Caki2 (cell line): ENCODE measurements at places on chromosomes 1 and 21. TPM values are rescaled to one million over a fixed set of nuclear protein-coding genes. Genes with fewer than 3 reads are reported as not detected.

DNA sequence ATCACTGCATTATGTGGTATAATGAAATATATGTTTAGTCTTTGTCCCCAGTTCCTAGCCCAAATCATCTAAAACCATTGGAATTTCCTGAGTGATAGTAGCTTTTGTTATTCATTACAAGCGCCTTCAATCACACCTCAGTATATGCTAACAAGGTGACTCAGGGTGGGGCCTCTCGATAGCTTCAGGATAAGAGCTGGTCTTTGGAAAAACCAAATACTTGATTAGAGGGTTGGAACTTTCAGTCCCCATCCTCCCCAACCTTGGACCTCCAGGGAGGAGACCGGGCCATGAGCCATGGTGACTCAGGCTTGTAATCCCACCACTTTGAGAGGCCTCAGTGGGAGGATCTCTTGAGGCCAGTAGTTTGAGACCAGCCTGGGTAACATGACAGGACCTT, 5.1 kb upstream of the BRDT start:
- no peak for DNase-seq

DNA sequence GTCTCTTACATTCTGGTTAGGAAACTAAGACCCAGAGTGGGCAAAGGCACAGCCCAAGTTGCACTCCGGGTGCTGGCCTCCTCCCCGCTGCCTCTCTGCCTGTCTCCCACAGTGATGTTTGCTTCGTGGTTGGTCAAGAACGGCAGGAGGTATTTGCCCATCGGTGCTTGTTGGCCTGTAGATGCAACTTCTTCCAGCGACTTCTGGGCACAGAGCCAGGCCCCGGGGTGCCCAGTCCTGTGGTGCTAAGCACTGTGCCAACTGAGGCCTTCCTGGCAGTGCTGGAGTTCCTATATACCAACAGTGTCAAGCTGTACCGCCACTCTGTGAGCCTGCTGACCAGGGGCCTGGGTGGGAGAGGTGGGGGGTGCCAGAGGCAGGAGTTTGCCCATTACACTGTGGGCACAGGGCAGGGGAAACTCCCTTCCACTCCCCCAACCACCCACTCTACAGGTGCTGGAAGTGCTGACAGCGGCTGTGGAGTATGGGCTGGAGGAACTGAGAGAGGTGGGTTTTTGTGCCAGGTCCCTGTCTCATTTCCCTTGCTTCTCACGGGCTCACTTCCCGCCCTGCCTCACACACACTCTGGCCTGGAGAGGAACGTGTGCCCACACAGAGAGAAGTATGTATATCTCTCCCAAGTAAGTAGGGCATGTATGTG, 1.9 kb downstream of the BTBD19 start:
- no peak for DNase-seq

DNA sequence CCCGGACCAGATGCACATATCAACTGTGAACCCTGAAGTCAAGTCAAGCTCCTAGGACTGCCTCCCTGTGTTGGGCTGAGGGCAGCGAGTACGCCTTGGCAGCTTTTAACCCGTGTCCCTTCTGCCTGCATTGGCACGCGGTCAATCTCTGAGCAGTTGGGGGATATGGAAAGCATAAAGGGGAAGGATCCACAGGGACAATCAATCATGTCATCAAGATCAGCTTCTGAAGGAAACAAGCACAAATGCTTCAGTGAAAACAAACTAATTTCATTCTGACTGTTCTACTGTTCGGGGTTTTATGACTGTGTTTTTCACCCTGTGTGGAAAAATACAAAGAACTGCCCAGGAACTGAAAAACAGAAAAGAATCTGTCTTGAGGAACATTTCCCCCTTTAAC, 106.2 kb downstream of the RUNX1 start:
- DNase-seq = no peak

OTUD3 gene
- total RNA-seq = 2.5 and 4.9 TPM in 2 replicates

MCL1 gene
- total RNA-seq = 81.5 and 83.4 TPM in 2 replicates

AGT gene
- not detected in 2 replicates for total RNA-seq
